IMR-90 (cell line): ENCODE measurements at places on chromosomes 1 and 21. TPM values are rescaled to one million over a fixed set of nuclear protein-coding genes. Genes with fewer than 3 reads are reported as not detected.

GRCh38 chr1:99935534-99935933 is 34.3 kb upstream of the SLC35A3 start:
- DNase-seq = no peak

- peak; percentile 76 for DNase-seq
Measured at GRCh38 chr1:77271852-77272580, 9.8 kb upstream of the AK5 start.

GRCh38 chr1:202046748-202047708 is 36.6 kb downstream of the ELF3 start:
- no peak for DNase-seq

DNA sequence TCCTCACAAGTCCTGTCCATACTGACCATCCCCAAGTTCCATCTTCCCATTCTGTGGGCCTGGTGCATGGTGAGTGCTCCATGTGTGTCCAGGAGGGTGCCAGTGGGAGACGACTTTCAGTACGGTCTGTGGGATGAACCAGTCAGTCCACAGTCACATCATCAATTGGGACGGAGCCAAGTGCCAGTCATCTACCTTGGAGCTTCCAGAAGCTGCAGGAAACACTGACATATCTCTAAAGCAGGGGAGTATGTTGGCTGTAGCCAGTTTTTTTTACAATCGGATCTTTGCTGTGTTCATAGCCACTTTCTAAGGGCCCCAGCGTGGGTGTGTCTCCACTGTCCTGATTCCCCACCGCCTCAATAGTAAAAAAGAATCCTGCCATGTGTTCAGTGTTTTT is 13.6 kb upstream of the TRIM17 start:
- DNase-seq = no peak

The MXRA8 gene
- 92.5 and 97.8 TPM in 2 replicates for total RNA-seq

GRCh38 chr1:78009836-78010235 is 5.1 kb downstream of the DNAJB4 start:
- no peak for DNase-seq

- no peak for DNase-seq
Measured at GRCh38 chr1:178947677-178947981, 76.8 kb upstream of the ANGPTL1 start.

GRCh38 chr1:6028042-6028850 is 17.4 kb upstream of the KCNAB2 start:
- DNase-seq = peak; percentile 11

- no peak for DNase-seq
Measured at GRCh38 chr1:70256664-70257063, 35.5 kb downstream of the SRSF11 start.

DNA sequence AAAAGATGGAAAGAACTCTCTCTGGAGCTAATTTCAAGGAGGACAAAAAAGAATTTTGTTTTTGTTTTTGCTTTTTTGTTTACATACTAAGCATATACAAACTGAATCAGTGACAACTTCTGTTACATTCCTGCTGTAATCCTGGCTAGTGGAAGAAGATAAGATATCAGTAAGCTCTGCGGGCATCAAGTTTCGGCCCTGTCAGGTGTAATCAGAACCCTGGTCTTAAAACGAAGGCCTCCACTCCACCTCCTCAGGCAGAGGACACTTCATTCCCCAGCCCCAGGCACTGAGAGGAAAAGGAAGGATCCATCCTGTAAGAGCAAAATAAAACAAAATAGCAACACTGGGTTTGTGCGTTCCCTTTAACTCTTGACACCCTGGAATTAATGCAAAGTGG is 88.9 kb upstream of the ARHGAP29 start:
- peak; percentile 15 for DNase-seq

DNA sequence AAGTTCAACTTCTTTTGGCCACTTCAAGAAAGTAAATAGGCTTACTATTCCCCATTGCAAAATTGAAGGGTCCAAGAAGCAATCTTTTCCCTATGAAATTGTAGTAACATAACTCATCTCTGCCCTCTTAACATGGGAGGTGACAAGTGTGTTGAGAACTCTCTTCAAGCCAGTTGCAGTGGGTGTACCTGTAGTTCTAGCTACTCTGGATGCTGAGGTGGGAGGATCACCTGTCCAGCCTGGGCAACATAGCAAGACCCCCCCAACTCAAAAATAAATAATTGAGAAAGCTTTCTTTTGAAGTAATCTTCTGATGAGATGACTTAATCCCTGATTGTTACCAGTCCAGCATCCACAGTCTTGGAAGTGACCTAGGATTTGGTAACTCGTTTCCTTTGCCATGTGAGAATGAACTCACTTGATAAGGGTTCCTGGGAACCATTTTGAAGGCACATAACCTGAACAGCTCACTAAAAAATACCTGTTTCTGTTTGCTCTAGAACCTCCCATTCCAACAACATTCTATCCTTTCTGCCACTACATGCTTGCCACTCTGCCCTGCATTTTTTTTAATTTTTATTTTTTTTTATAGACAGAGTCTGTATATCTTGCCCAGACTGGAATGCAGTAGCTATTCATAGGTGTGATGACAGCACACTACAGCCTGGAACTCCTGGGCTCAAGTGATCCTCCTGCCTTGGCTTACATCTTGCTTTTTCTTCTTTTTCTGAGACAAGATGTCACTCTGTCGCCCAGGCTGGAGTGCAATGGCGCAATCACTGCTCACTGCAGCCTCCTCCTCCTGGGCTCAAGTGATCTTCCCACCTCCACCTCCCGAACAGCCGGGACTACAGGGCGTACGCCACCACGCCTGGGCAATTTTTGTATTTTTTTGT is 1.4 kb upstream of the IPO9 start:
- DNase-seq = no peak

GRCh38 chr1:215140135-215140534 is 57.6 kb downstream of the KCNK2 start:
- DNase-seq = peak; percentile 9

DNA sequence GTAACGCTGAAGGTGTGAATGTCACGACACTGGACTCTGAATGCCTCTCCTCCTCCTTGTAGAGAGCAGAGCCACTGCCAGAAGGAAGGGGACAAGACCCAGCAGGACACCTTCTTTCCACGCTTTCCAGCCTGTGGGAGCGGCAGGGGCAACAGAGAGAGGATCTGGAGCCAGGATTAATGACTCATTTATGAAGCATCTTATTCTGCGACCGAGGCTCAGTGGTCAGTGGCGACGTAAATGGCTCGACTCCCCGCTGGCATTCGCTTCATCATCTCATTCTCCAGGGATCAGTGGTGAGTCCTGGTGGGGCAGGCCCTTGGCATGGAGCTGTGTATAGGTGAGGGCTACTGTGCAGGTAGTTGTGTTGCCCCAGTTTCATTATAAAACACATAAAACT is 4.6 kb downstream of the SLC37A1 start:
- DNase-seq = peak; percentile 28

The KCNH1 gene
- total RNA-seq = 0.54 and 0.56 TPM in 2 replicates

DNA sequence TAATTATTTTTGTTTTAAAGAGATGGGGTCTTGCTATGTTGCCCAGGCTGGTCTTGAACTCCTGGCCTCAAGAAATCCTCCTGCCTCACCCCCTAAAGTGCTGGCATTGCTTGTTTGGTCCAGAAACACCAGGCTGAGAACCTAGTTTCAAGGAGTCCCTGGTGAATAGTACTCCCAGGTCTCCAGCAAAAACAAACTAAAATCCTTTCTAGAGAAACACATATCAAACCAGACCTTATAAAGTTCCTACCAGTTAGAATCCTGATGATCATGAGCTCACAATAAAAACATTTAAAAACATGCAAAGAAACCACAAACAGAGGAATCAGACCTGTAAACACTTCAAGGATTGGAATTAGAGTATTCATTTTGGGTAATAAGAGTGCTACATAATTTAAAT is 34.4 kb upstream of the PADI1 start:
- DNase-seq = peak; percentile 78

DNA sequence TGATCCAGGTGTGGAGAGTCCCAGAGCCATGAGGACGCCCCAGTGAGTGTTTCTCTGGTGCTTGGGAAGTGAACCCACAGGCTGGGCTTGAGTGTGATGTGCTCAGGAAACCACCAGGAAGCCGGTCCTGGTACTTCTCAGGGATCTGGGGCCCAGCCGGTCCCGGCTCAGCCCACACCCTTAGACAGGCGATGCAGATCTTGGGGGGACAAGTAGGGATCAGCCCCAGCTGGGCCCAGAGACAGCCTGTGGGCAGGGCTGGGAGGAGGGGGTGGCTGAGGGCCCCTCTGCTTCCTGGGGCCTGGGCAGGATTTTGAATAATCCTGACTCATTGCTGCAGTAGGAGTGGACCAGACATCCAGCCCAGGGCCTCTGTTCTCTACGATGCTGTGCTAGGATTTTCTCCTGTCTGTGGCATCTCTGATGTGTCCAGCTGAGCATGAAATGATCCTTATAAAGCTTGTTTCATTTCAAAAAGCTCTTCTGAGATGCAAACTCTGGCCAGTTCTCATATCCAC is 698.0 kb downstream of the PTPRU start:
- no peak for DNase-seq

The LHX8 gene
- total RNA-seq = not detected in 2 replicates
